Vagina (tissue), 2 donors: ENCODE measurements at places on chromosomes 7 and 10.

DNA sequence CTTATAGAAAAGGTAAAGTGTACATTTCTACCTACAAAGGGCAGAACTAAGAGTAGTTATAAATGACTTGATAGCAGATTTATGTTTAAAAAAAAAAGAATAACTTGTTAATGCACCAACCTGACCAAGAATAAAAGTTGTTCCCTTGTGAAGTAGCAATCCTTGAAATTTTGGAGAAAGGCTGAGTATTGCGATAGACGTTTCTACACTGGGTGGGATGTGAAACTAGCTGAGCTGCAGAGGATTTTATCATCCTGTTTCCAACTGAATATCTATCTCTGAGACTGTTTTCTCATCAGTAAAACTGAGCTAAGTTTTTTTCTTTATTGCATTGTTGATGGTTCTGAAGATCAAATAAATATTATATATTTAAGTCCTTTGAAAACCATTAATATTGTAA, 14.6 kb downstream of the MDFIC start:
- H3K4me3 ChIP-seq: no peak overlapping the region
- no peaks in the 10 kb centered on the region for H3K27me3 ChIP-seq
- H3K36me3 ChIP-seq: no peaks in the 10 kb centered on the region
- DNase-seq: no peak
- peaks cover 17% of the 10 kb centered on the region for H3K4me1 ChIP-seq

GRCh38 chr7:136530831-136531230, 337.6 kb upstream of the CHRM2 start:
- no peaks in the 10 kb centered on the region for H3K27me3 ChIP-seq
- no peak for DNase-seq
- H3K4me3 ChIP-seq: no peak overlapping the region
- no peaks in the 10 kb centered on the region for H3K4me1 ChIP-seq
- H3K27ac ChIP-seq: no peak overlapping the region

GRCh38 chr10:44035474-44036197, 349.3 kb downstream of the CXCL12 start:
- no peaks in the 10 kb centered on the region for H3K27me3 ChIP-seq
- no peak overlapping the region for H3K27ac ChIP-seq
- no peak overlapping the region for H3K4me3 ChIP-seq
- peaks cover 4% of the 10 kb centered on the region for H3K4me1 ChIP-seq

- H3K27me3 ChIP-seq: no peaks in the 10 kb centered on the region
- H3K4me3 ChIP-seq: no peak overlapping the region
- H3K27ac ChIP-seq: no peak overlapping the region
- no peaks in the 10 kb centered on the region for H3K4me1 ChIP-seq
- DNase-seq: no peak
Measured at GRCh38 chr7:110454713-110455112, 636.2 kb upstream of the LRRN3 start.

- no peaks in the 10 kb centered on the region for H3K4me1 ChIP-seq
- H3K4me3 ChIP-seq: no peak overlapping the region
- no peak for DNase-seq
- no peaks in the 10 kb centered on the region for H3K36me3 ChIP-seq
- H3K27me3 ChIP-seq: no peaks in the 10 kb centered on the region
- no peak overlapping the region for H3K27ac ChIP-seq
Measured at GRCh38 chr10:43237128-43237527, 29.7 kb downstream of the RASGEF1A start.

- no peak overlapping the region for H3K27ac ChIP-seq
- H3K27me3 ChIP-seq: no peaks in the 10 kb centered on the region
- H3K4me3 ChIP-seq: no peak overlapping the region
- H3K36me3 ChIP-seq: no peaks in the 10 kb centered on the region
- peaks cover 7% of the 10 kb centered on the region for H3K4me1 ChIP-seq
- no peak for DNase-seq
Measured at GRCh38 chr10:14612873-14613587, 161.7 kb downstream of the FAM107B start.

- H3K4me3 ChIP-seq: no peak overlapping the region
- H3K4me1 ChIP-seq: no peaks in the 10 kb centered on the region
- no peak for DNase-seq
- no peaks in the 10 kb centered on the region for H3K36me3 ChIP-seq
- no peak overlapping the region for H3K27ac ChIP-seq
Measured at GRCh38 chr10:125344573-125345171, 184.3 kb upstream of the CTBP2 start.

DNA sequence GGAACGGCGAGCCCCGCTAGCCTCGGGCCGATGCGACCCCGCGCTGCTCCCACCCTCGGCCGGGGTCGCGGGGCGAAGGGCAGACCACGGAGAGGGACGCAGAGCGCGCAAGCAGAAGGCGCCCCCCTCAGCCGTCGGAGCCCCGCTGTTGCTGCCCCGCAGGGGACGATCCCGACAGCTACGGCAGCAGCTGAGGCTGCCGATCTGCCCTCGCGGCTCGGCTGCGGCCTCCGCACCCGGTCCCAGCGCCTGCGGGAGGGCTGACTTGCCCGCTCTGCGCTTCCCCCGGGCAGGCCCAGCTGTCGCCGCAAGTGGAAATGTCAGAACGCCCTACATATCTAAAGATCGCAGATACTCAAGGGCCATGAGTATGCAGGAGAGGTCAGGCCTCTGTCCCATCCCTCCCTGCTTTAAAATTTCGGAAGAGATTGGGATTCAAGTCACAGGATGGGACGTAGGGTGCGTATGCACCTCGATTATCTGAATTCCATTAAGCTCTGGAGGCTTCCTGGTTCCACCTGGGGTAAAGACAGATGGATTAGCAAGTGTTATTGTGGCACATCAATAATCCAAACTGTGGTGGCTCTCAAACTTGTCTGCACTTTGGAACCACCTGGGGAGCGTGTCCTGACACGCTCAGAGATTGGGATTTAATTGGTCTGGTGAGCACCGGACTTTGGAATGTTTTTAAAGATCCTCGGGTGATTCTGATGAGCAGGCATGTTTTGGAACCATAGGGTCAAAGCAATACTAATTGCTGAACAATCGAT, at the start of gene CRPPA:
CRPPA (minus strand) TSS at position 206 of the 770 bp plus-strand sequence. CDS start 216 bp downstream, outside the sequence.
- H3K4me3 ChIP-seq: peak within 1 kb of the TSS; percentile 75
- H3K36me3 ChIP-seq: no peaks in the 10 kb centered on the region
- H3K27ac ChIP-seq: peak within 1 kb of the TSS; percentile 99

GRCh38 chr7:133794479-133794878, 332.7 kb upstream of the LRGUK start:
- no peak overlapping the region for H3K27ac ChIP-seq
- DNase-seq: no peak
- H3K27me3 ChIP-seq: no peaks in the 10 kb centered on the region

DNA sequence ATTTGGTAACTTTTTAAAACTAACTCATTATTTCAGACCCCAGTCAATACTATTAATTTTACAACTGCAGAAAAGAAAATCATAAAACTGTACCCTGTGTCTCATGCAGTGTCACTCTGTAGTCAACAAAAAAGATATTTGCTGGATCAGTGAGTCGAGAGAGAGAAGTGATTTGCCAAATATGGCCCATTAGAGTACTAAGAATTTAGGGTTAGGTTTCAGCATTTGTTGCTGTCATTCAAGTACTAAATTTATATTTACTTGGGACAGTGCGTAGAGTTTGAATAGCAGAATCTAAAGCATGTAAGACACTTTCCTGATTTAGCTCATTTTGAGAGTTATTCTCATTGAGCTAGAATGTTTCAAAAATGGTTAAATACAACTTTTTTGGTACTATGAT, 38.9 kb downstream of the CACNA2D1 start:
- H3K27me3 ChIP-seq: no peaks in the 10 kb centered on the region
- no peaks in the 10 kb centered on the region for H3K4me1 ChIP-seq
- H3K4me3 ChIP-seq: no peak overlapping the region
- H3K36me3 ChIP-seq: no peaks in the 10 kb centered on the region
- DNase-seq: no peak
- H3K27ac ChIP-seq: no peak overlapping the region

DNA sequence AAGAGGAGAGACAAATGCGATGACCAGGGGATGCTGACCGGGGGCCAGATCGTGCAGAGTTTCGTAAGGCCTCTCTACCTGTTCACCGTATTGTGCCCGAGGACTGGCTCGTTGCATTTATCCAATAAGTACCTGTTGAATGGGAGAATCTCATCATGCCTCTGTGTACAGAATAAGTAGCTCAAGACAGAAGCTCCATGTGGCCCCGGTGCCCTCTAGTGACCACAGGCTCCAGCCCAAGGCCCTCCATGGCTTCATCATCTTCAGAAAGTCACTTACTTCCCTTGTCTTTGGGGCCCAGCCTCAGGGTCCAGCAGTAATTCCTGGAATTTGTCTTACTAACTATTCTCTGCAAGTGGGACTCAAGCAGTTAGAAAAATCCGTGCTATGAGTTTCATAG, 151.0 kb downstream of the CHN2 start:
- H3K27ac ChIP-seq: no peak overlapping the region
- no peak overlapping the region for H3K4me3 ChIP-seq
- no peaks in the 10 kb centered on the region for H3K27me3 ChIP-seq
- H3K36me3 ChIP-seq: no peaks in the 10 kb centered on the region
- H3K4me1 ChIP-seq: no peaks in the 10 kb centered on the region

- no peak overlapping the region for H3K27ac ChIP-seq
- H3K4me1 ChIP-seq: peaks cover 25% of the 10 kb centered on the region
- no peaks in the 10 kb centered on the region for H3K36me3 ChIP-seq
- no peak overlapping the region for H3K4me3 ChIP-seq
- no peaks in the 10 kb centered on the region for H3K27me3 ChIP-seq
- no peak for DNase-seq
Measured at GRCh38 chr7:22348379-22348778, 8.6 kb downstream of the RAPGEF5 start.

GRCh38 chr7:112346381-112347060, 103.7 kb upstream of the IFRD1 start:
- H3K4me3 ChIP-seq: no peak overlapping the region
- no peaks in the 10 kb centered on the region for H3K27me3 ChIP-seq
- no peaks in the 10 kb centered on the region for H3K36me3 ChIP-seq
- no peaks in the 10 kb centered on the region for H3K4me1 ChIP-seq
- DNase-seq: no peak

- no peak overlapping the region for H3K4me3 ChIP-seq
- DNase-seq: no peak
- H3K27me3 ChIP-seq: no peaks in the 10 kb centered on the region
- no peaks in the 10 kb centered on the region for H3K36me3 ChIP-seq
- H3K27ac ChIP-seq: no peak overlapping the region
- H3K4me1 ChIP-seq: peaks cover 15% of the 10 kb centered on the region
Measured at GRCh38 chr10:19958787-19959186, 142.6 kb downstream of the PLXDC2 start.

GRCh38 chr7:120407010-120407409, 134.0 kb downstream of the KCND2 start:
- no peak for DNase-seq
- no peak overlapping the region for H3K27ac ChIP-seq
- H3K4me1 ChIP-seq: no peaks in the 10 kb centered on the region
- no peaks in the 10 kb centered on the region for H3K36me3 ChIP-seq

DNA sequence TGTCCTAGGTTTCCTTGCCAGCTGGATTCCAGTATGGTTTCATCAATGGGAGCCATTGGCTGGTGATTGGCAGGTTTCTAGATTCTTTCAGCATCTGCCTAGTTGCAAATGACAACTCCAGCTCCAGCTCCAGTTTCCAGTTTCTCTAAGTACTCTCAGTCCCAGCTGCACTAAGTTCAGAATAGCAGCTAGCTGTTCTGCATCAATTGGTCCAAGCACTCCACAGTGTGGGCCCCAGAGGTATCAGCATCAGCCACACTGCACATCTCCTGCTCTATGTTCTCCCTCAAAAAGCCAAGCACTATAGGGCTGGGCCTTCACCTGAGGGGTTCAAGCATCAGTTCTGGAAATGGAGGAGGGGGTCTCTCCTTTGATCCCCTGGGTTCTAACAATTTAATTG, 143.4 kb downstream of the VPS50 start:
- DNase-seq: no peak
- no peaks in the 10 kb centered on the region for H3K27me3 ChIP-seq
- no peaks in the 10 kb centered on the region for H3K36me3 ChIP-seq
